NCI-H146 (cell line): ENCODE measurements at places on chromosomes 12 and 14.

GRCh38 chr12:29226616-29227015, 77.5 kb downstream of the FAR2 start:
- no peak for DNase-seq

GRCh38 chr14:67079846-67080245, 109.4 kb upstream of the GARIN2 start:
- DNase-seq: no peak

GRCh38 chr12:106956048-106956578, 406 bp downstream of the TMEM263 start:
- peak; percentile 83 for DNase-seq

DNA sequence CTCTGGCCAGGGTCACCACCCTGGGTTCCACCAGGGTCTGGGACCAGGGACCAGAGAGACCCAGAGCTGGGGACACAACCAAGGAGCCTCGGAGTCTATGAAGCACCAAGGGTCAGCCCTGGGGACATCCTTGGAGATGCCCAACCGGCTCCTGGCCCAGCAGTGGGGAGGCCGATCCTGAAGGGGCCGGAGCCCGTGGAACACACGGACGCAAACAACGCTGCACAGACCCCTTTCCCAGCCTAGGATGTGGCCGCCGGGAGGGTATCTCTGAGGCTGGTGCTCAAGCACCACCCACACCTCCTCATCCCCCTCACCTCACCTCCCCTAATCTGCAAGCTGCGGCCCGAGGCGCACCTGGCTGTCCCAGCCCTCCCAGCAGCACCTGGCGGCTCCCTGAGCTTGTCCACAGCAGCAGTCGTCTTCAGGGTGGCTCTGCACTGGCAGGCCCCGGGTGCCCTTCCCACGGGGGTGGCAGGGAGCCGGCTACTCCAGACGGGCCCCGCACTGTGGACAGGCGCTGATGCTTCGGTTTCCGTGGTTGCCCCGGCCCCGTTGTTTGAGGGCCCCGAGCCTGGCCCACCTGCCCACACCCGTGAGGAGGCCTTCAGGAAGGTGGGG, 146.8 kb upstream of the C14orf180 start:
- no peak for DNase-seq

GRCh38 chr12:46153268-46153872, 115.5 kb downstream of the SLC38A1 start:
- peak; percentile 8 for DNase-seq

DNA sequence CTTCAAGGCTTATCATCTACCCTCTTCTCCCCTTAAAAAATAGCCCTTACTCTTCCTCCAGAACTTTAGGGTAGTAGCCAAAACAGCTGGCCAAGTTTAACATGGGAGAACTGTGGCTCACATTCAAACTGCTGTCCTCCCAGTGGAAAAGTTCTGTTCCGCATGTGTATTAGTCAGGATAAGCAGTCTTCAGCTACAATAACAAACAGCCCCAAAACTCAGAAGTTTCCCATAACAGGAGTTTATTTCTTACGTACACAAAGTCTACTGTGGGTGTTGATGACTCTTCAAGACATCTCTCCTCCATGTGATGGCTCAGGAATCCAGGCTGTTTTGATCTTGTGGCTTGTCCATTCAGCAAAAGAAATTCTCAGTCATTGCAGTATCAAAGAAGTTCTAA, 35.5 kb downstream of the MYO1H start:
- DNase-seq: no peak
